ENCODE measurements at places on chromosomes 6 and 20.

- DNase-seq, result no peak
Measured at GRCh38 chr20:17875106-17875980, 93.3 kb downstream of the SNX5 start.

DNA sequence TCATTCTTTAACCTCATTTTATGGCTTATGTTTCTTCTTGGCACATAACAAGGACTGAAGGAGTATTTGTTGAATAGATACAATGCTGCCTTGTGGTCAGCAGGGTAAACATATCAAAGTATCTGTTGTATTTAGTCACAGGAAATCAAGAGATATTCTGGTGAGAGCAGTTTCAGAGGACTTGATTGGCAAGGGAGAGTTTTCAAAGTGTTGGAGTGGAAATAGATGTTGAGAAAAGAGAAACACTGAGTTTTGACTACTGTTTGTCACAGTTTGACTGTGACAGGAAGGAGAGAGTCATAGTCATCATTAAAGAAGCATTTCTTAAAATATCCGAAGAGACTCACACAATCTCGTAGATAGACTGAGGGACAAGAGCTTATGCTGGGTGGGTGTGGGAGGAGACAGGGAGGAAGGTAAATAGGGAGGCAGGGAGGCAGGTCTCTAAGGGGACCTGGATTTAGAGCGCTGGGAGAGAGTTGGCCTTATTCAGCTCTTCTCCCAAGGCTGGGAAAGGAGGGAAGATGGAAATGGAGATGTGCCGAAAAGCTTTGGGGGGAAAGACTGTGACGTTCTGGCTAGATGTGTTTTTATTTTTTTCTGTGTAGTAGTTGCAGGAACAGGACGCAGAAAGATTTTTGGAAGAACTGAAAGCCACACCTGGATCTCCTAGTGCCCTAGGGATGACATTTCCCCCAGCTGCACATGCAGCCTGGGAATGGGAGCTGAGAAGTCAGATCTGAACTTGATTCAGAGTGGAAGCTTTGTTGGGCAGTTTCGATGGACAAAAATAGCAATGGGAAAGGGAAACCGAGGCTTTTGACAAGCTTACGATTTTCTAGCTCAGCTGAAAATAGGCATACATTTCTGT lies 65.0 kb upstream of the IFNGR1 start:
- no peak for DNase-seq

DNA sequence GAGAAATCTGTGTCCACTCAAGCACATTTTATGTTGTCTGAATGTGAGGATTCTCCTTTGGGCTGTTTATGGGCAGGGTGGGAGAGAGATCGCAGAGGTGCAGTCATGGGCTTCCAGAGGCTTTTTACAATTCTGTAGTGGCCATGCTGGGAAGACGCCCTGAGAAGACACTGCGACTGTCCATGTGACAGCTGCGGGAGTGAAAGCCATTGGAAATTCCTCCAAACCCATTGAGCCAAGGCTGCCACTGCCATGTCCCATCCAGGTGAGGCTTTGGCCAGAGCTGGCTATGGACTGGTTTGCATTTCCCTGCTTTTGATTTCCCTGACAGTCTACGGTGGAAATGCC lies 216.9 kb upstream of the ECI2 start:
- DNase-seq, result no peak

DNA sequence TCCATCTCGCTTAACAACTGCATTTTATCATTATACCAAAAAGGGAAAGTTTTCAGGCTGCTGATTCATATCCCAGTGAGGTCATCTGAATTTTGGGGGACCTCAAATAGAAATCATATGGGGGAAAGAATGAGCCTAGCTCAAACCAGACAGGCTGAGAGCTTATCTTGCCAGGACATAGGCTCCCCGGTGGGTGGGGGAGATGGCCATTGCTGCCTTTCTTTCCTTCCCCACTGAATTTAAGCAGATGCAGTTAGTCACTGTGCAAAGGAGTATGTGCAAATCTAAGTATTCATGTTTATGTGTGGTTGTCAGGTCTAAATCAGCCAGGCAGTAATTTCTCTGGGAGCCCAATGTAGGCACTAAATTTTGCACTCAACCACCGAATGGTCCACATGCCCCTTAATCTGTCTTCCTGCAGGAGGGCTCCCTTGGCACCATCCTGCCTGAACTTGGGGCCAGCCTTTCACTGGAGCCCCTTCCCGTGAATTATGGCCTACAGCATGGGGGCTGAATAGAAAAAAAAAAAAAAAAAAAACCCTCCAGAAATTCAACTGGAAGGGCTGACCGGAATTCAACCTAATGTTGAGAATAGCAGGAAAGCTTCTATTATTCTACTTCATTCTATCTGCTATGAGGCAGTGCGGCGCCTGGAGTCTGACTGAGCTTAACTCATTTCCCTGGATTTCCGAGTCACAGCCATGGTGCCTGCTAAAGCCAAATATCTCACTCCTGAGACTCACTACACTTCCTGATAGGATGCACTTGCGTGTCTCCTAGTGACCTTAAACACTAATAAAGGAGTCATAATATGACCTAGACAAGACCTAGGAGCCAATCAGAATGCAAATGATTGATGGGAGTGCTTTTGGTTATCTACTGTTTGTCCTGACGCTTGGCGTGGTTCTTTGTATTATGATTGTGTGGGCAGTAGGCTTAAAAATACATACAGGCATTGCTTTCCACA lies 161.5 kb upstream of the HEY2 start:
- DNase-seq, result no peak

DNA sequence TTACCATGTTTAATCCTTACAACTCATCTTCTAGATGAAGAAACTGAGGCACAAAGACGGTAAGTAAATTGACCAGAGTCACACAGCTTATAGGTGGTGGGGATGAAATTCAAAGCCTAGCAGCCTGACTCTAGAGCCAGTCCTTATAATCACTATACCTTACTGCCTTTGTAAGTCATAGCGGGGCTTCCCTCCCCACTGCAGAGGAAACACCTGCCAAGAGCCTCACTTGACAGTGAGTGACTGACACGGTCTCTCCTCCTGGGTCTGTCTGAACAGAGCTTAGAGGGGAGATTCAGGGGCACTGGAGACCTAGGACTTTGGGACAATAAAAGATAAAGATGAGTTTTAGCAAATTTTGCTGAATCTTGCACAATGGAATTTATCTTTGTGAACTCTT lies 12.8 kb downstream of the SUN5 start:
- DNase-seq, result no peak

- no peak for DNase-seq
Measured at GRCh38 chr6:125279961-125280360, 21.8 kb downstream of the HDDC2 start.

DNA sequence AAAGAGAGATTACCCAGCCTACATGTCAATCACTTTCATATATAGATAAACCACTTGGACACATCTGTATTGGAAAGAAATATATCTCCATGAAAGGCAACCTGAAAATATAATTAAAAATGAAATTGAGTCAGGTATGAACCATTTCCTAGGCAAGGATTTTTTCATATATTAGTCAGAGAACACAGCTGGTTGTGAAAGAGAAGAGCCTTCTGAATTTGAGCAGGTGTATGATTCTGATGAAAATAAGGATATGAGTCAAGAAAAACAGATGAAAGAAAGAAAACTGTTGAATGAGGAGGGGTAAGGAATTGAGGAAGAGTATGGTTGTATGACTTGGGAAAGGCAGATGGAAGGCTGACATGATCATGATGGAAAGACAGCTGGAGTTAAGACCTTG lies 441.1 kb downstream of the HAO1 start:
- no peak for DNase-seq

Measured in stimulated activated CD4-positive, alpha-beta T cell treated with anti-CD3 and anti-CD28 coated beads, Interleukin-1b, Interleukin-23, amount 100 ng/mL, for 4 hours (primary cell).